ENCODE measurements at places on chromosomes 12 and 14. TPM values are rescaled to one million over a fixed set of nuclear protein-coding genes. Genes with fewer than 3 reads are reported as not detected.

- H3K4me3 ChIP-seq, result no peak overlapping the region
- no peak overlapping the region for H3K27ac ChIP-seq
- H3K27me3 ChIP-seq, result peaks cover 12% of the 10 kb centered on the region
- DNase-seq, result no peak
- no peaks in the 10 kb centered on the region for H3K36me3 ChIP-seq
Measured at GRCh38 chr14:95341564-95341963, 21.9 kb upstream of the CLMN start.

GRCh38 chr14:52044791-52045522, 23.9 kb downstream of the NID2 start:
- peaks cover 20% of the 10 kb centered on the region for H3K4me1 ChIP-seq
- H3K4me3 ChIP-seq, result no peak overlapping the region
- H3K36me3 ChIP-seq, result peaks cover 2% of the 10 kb centered on the region
- DNase-seq, result peak; percentile 88

- H3K36me3 ChIP-seq, result peaks cover 70% of the 10 kb centered on the region
- peaks cover 7% of the 10 kb centered on the region for H3K4me1 ChIP-seq
- no peak overlapping the region for H3K27ac ChIP-seq
- no peaks in the 10 kb centered on the region for H3K27me3 ChIP-seq
- DNase-seq, result no peak
Measured at GRCh38 chr12:132570635-132571034, 39.7 kb downstream of the LRCOL1 start.

DNA sequence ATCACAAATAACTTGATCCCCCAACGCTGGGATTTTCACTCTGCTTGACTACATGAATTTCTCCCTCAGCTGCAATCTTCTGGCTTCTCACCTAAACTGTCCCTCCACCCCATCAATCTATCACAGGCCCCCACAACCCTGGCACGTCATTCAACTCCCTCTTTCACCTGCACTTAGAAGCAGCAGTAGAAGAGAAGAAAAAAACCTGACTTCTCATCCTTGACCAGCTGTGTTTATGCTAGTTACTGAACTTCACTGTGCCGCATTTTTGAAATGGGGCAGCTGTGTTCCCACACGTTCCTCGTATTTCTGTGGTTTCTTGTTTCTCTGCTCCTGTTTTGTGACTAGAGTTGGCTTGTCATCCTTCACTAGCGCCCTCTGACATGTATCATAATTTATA, 35.0 kb downstream of the ITPR2 start:
- no peaks in the 10 kb centered on the region for H3K27me3 ChIP-seq
- no peak overlapping the region for H3K4me3 ChIP-seq
- H3K27ac ChIP-seq, result no peak overlapping the region
- H3K4me1 ChIP-seq, result peaks cover 2% of the 10 kb centered on the region
- H3K36me3 ChIP-seq, result no peaks in the 10 kb centered on the region

GRCh38 chr14:93274055-93274806, 58.6 kb downstream of the BTBD7 start:
- no peaks in the 10 kb centered on the region for H3K27me3 ChIP-seq
- H3K36me3 ChIP-seq, result peaks cover 5% of the 10 kb centered on the region
- no peak for DNase-seq
- no peak overlapping the region for H3K27ac ChIP-seq
- no peaks in the 10 kb centered on the region for H3K4me1 ChIP-seq
- H3K4me3 ChIP-seq, result no peak overlapping the region

DNA sequence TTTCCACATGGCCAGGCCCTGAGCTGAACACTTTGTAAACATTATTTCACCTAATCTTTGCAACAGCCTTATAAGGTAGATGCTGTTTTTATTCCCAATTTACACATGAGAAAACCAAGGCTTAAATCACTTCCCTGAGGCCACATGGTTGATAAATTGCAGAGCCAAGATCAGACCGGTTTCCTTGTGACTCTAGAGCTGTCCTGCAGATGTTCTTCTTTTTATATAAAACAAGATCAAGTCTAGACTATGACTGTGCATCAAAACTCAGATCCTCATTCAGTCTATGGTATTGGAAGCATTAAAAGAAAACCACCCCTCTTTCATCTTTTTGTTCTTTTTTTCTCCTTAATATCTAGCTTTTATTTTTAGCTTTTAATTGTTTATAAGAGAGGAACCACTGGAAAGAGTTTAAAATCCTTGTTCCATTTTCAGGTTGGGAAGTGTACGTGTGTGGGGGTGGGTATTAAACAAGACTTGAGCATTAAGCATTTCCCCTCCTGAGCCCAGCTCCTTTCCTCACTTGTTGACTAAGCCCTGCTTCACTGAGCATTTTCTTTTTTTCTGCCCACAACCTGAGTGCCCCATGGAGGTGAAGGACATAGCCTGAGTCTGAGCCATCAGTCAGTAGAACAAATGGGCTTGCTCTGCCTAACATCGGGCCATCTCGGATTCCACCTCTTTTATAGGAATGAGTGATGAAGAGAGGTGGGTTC, 45.4 kb downstream of the GPATCH2L start:
- no peak overlapping the region for H3K4me3 ChIP-seq
- no peaks in the 10 kb centered on the region for H3K27me3 ChIP-seq
- H3K27ac ChIP-seq, result no peak overlapping the region
- peaks cover 33% of the 10 kb centered on the region for H3K36me3 ChIP-seq

- no peaks in the 10 kb centered on the region for H3K4me1 ChIP-seq
- H3K36me3 ChIP-seq, result no peaks in the 10 kb centered on the region
- no peak overlapping the region for H3K27ac ChIP-seq
- H3K4me3 ChIP-seq, result no peak overlapping the region
- no peak for DNase-seq
Measured at GRCh38 chr12:94362653-94363052, 97.0 kb downstream of the CEP83 start.

GRCh38 chr12:131774576-131775391, 53.4 kb upstream of the MMP17 start:
- DNase-seq, result no peak
- peaks cover 54% of the 10 kb centered on the region for H3K36me3 ChIP-seq
- H3K27ac ChIP-seq, result no peak overlapping the region
- H3K4me1 ChIP-seq, result no peaks in the 10 kb centered on the region

DNA sequence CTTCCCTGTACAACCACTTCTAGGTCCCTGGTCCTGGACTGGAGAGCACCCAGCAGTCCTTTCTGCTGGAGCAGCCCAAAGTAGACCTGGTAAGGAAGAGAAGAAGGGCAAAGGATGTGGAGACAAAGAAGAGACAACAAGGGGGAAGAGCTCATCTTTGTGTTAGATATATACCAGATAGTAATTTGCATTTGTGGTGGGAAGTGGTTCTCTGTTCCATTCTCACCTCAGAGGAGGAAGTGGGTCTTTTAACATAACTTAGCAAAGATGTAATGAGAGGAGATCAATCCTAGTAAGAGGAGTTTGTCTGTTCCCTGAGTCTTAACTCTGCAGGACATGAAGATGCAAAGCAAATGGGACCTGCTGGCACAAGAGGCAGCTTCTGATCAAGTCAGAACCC, 8.0 kb downstream of the CCDC198 start:
- H3K36me3 ChIP-seq, result no peaks in the 10 kb centered on the region
- no peak overlapping the region for H3K27ac ChIP-seq
- DNase-seq, result no peak
- H3K27me3 ChIP-seq, result no peaks in the 10 kb centered on the region

DNA sequence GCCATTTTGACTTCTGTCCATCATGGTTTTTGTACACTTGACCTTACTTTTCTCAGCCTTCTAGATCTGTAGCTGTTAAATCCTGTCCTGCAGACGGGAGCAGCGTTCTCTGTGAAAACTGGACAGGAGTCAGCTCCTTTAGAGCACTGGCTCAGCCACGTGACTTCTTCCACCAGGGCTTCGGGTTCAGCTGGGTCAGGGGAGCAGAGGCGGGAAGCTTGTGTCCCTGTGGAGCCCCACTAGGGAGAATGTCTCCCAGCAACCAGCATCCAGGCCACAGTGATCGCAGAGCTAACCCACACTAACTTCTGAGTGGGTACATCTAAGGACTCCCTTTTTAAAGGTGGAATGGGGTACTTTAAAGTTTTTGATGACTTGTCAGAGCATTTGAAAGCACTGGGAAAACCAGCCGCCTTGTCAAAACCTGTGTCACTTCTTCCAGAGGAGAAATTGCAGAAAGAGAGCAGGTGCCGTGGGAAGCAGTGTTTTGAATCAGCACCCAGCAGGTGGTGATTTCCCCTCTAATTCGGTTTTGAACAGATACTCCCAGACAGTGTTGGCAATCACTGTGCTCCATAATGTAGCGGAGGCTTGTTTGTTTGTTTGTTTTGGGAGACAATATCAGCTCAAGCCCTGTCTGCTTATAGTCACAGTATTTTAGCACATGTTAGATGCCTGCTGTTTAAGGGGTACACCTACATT, 17.9 kb downstream of the DERA start:
- DNase-seq, result peak; percentile 26
- no peak overlapping the region for H3K4me3 ChIP-seq
- no peak overlapping the region for H3K27ac ChIP-seq
- peaks cover 9% of the 10 kb centered on the region for H3K4me1 ChIP-seq
- no peaks in the 10 kb centered on the region for H3K36me3 ChIP-seq

- no peaks in the 10 kb centered on the region for H3K27me3 ChIP-seq
- no peaks in the 10 kb centered on the region for H3K36me3 ChIP-seq
- no peaks in the 10 kb centered on the region for H3K4me1 ChIP-seq
- no peak overlapping the region for H3K27ac ChIP-seq
Measured at GRCh38 chr14:48526307-48526706, 850.9 kb upstream of the MDGA2 start.

DNA sequence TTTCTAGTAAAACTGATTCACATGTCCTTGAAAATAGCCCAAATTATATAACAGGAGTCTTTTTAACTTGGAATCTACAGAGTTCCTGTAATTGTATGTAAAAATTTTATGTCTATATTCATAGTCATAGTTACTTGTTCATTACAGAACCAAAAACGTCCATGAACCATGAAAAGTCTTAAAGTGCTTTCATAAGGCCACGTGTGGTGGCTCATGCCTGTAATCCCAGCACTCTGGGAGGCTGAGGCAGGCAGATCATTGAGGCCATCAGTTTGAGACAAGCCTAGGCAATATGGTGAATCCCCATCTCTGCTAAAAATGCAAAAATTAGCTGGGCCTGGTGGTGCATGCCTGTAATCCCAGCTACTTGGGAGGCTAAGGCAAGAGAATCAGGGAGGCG, 48.4 kb downstream of the GALNT4 start:
- no peak overlapping the region for H3K27ac ChIP-seq
- DNase-seq, result no peak
- H3K4me1 ChIP-seq, result no peaks in the 10 kb centered on the region
- H3K4me3 ChIP-seq, result no peak overlapping the region
- H3K36me3 ChIP-seq, result no peaks in the 10 kb centered on the region

DNA sequence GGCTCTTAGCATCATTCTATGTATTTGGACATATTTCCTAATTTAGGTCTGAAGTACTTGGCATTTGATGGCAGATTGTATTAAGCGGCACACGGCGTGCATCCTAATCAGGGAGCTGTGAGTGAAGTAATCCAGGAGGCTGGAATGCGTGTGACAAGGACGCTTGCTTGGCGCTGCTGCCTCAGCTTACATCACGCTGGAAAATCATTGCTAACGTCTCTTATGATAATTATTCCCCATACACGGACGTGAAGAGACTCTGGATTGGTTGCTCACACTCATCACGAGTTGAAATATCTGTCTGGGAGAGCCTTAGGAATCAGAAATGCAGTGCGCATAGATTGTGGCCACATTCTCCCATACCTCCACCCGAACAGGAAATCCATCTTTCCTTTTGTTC, 85.3 kb downstream of the FBXW8 start:
- H3K27ac ChIP-seq, result no peak overlapping the region
- H3K36me3 ChIP-seq, result peaks cover 31% of the 10 kb centered on the region
- no peak overlapping the region for H3K4me3 ChIP-seq

DNA sequence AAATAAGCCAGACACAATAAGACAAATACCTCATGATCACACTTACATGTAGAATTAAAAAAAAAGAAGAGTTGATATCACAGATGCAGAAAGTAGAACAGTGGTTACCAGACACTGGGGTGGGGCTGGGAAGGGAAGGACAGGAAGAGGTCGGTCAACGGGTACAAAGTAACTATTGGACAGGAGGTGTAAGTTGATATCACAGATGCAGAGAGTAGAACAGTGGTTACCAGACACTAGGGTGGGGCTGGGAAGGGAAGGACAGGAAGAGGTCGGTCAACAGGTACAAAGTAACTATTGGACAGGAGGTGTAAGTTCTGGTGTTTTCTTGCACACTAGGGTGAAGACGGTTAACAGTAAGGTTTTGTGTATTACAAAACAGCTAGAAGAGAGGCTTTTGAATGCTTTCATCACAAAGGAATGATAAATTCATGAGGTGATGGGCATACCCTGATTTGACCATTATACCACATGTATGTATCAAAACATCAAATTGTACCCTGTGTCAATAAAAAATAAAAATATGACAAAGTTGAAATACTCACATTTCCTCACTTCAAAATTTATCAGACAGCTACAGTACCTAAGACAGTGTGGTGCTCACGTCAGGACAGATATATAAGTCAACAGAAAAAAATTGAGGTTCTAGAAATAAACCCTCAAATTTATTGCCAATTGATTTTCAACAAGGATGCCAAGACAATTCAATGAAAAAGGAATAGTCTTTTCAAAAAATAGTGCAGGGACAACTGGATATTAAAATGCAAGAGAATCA, 32.8 kb downstream of the GALC start:
- H3K27me3 ChIP-seq, result no peaks in the 10 kb centered on the region
- H3K36me3 ChIP-seq, result peaks cover 13% of the 10 kb centered on the region
- no peaks in the 10 kb centered on the region for H3K4me1 ChIP-seq
- no peak overlapping the region for H3K27ac ChIP-seq
- H3K4me3 ChIP-seq, result no peak overlapping the region

- H3K27me3 ChIP-seq, result peaks cover 7% of the 10 kb centered on the region
- no peak for DNase-seq
- no peaks in the 10 kb centered on the region for H3K36me3 ChIP-seq
Measured at GRCh38 chr14:95039993-95040348, 117.4 kb downstream of the DICER1 start.

- no peaks in the 10 kb centered on the region for H3K36me3 ChIP-seq
- no peak for DNase-seq
- H3K27me3 ChIP-seq, result peaks cover 5% of the 10 kb centered on the region
- H3K4me3 ChIP-seq, result no peak overlapping the region
- H3K27ac ChIP-seq, result no peak overlapping the region
Measured at GRCh38 chr14:76434220-76434619, 58.3 kb downstream of the ESRRB start.

KRT72 gene
- total RNA-seq, result not detected

MYO1A gene
- 0.18 TPM for total RNA-seq

SOX5 gene
- 7.3 TPM for total RNA-seq

KCNA1 gene
- total RNA-seq, result 4.0 TPM

RD3L gene
- not detected for total RNA-seq

FUT8 gene
- total RNA-seq, result 17.5 TPM

KCNMB4 gene
- total RNA-seq, result 8.2 TPM
